ENCODE measurements at places on chromosomes 3 and 15.

GRCh38 chr15:89761929-89762328 lies 10.9 kb upstream of the MESP1 start:
- no peak for DNase-seq

DNA sequence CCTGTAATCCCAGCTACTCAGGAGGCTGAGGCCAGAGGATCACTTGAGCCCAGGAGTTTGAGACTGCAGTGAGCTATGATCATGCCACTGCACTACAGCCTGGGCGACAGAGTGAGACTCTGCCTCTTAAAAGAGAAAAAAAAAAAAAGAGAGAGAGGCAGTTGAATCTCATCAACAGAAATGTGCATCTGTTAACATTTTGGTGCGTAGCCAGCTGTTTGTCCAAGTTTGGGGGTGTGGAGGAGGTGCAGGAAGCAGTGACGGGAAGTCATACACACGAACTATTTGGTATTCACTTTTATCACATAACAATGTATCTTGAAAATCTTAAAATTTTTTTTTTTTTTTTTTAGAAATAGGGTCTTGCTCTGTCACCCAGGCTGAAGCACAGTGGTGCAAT lies 18.2 kb upstream of the CEMIP start:
- no peak for DNase-seq

DNA sequence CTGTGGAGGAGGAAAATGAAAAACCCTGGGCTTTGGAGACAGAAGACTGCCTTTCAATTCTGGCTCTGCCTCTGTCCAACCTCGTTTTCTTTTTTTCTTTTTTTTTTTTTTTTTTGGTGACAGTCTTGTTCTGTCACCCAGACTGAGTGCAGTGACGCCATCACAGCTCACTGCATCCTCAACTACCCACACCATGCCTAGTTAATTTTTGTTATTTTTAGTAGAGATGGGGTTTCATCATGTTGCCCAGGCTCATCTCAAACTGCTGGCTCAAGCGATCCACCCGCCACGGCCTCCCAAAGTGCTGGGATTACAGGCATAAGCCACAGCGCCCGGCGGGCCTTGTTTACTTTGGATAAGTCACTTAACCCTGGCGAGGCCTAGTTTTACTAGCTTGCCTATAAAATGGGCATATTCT lies 66.3 kb upstream of the SLC25A26 start:
- DNase-seq = no peak

- DNase-seq = peak; percentile 63
Measured at GRCh38 chr3:14913926-14914778, 33.2 kb upstream of the NR2C2 start.

- no peak for DNase-seq
Measured at GRCh38 chr3:10602769-10603768, 97.7 kb upstream of the ATP2B2 start.

DNA sequence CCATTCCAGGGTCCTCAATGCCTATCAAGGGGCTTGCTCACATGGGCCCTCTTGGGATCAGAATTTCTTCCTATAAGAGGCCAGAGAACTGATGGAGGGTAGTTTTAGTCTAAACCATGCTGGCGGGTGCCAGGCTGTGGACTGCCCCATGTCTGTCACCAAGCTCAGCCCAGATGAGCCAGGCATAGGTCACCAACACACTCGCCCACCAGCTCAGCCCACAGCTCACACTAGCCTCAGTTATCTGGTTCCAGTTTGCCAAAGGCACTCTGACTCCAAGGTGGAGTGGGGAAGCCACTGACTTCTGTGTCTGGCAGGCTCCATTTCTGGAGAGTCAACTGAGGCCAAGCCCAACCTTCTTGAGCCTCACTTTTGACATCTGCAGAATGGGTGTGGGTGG lies 50.7 kb upstream of the INSYN1 start:
- no peak for DNase-seq

- no peak for DNase-seq
Measured at GRCh38 chr3:185399737-185400667, 37.1 kb downstream of the MAP3K13 start.

DNA sequence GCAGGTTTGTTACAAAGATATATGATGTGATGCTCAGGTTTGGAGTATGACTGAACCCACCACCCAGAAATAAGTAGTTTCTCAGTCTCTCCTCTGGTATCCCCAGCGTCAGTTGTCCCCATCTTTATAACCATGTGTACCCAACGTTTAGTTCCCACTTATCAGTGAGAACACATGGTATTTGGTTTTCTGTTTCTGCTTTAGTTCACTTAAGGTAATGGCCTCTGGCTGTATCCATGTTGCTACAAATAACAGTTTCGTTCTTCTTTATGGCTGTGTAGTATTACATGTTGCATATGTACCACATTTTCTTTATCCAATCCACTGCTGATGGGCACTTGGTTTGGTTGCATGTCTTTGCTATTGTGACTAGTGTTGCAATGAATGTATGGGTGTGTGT lies 132.3 kb downstream of the LMLN start:
- DNase-seq = no peak

Data from suprapubic skin (tissue), 4 donors.